ENCODE measurements at places on chromosomes 16 and 17.

GRCh38 chr17:35748341-35748841 lies 4.6 kb downstream of the GAS2L2 start:
- no peak for DNase-seq

DNA sequence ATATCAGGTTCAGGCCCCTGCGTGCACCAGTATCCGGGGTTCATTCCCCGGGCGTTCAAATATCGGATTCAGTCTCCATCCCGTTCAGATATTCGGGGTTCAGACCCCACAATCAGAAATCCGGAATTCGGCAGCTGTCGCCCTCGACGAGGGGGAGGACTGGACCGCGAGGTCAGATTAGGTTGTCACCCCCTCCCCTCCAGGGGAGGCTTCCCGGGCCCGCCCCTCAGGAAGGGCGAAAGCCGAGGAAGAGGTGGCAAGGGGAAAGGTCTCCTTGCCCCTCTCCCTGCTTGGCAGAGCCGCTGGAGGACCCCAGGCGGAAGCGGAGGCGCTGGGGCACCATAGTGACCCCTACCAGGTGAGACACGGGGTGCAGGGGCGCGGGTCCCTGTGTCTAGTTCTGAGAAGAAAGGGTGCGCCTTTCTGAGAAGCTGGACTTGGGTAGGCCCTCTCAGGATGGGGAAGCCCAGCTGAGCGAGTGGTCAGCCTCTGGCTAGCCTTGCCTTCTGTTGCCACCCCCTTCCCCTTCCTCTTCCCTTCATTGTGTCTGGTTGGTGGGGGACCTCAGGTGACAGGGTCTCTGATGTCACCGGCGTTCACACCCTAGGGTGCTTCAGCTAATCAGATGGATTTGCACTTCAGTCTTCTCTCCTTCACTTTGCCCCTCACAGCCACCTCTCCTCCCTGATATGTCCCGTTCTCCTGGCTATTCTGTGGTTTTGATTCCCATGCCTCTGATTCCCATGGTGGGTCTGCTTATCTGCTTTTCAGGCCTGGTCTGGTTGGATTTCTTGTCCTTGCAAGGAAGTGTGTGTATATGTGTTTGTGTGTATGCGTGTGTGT lies 844 bp downstream of the TAOK2 start:
- DNase-seq, result peak; percentile 46

DNA sequence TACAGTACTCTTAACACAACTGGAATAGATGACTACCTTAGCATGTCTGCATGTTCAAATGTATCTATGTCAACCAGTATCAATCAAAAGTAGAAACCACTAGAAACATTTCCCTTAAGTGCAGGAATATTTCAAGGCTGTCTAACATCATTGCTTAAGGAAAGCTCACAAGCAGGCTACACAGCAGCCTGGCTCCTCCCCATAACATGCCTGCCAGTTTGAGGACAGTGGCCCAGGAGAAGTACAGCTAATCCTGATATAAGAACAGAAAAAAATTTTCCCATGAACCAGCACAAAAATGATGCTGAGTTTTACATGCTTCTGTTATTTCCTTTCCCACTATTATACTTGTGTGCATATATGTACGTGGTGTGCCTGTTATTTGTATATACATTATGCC lies 175.1 kb downstream of the MYO1D start:
- no peak for DNase-seq

GRCh38 chr17:33623841-33624240 lies 330.7 kb upstream of the ASIC2 start:
- DNase-seq, result no peak

DNA sequence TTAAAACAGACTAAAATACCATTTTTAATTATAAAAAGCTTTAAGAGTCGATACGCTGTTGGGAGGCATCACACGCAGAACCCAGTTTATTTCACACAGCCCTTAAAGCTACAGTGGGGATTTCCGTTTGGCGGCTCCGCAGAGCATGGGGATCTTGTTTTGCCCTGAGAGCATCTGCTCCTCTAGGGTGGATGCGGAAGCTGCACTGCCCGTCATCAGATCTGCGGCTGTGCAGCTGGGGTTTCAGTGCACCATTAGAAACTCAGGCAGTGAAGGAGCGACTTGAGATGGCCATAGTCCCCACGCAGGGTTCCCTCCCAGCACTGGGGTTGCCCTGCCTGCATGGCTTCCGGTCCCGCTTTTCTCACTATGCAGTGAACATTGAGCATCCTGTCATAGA lies 62.2 kb upstream of the CHMP6 start:
- DNase-seq, result no peak

DNA sequence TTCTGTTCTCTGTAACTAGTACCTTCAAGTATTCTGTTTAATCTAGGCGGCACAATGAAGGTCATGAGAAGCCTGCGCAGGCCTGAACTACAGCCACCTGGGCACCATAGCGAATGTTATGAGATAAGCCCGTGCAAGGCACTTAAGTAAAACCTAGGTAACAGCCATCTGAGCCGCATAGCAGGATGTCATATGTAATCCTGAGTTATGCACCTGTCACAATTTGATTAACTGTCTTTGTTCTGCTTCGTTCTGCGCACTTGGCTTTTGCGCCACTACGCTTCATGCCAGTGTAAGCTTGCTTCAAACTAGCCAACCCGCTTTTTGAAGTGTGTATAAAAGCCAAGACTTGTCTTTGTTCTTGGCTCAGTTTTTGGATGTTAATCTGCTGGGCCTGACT lies 449.8 kb downstream of the KCNJ18 start:
- no peak for DNase-seq

DNA sequence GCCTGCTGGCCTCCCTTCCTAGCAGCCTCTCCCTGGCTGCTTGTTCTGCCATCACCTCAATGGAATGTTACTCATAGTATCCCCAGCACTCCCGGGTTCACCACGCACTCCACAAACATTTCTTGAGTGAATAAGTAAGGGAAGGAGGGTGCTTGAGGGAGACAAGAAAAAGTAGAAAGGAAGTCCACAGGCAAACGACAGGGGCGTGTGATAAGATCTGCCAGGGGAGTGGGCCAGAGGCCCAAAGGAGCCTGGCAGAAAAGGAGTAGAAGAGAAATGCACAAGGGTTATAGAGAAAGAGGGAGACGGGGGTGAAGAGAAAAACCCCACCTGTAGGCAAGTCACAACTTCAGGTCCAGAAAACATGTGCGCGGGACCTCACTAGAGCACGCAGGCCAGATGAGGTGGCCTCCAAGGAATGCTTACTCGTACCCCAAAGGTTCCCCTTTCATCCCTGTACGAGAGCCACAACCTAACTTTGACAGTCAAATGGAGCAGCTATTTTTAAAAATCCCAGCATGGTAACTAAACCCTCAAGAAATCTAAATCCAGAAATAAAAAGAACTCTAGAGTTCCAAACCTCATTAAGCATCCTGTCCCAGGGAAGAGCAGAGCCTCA lies 6.6 kb downstream of the ZDHHC7 start:
- no peak for DNase-seq

- no peak for DNase-seq
These were observed 134.5 kb upstream of the FOXF1 start for GRCh38 chr16:86375851-86376250.

- no peak for DNase-seq
These were observed 7.8 kb upstream of the SCNN1B start for GRCh38 chr16:23294260-23294659.

Measured in CD4-positive, CD25-positive, alpha-beta regulatory T cell (primary cell).